ENCODE measurements at places on chromosomes 13 and 19.

- no peak for DNase-seq
Measured at GRCh38 chr19:17255150-17255621, 9.4 kb downstream of the USHBP1 start.

GRCh38 chr13:40665126-40666044 lies 1.1 kb downstream of the FOXO1 start:
- DNase-seq: peak; percentile 26

- DNase-seq: no peak
Measured at GRCh38 chr13:33767140-33767539, 50.8 kb upstream of the RFC3 start.

GRCh38 chr19:58084596-58085347 lies 13.3 kb downstream of the ZSCAN18 start:
- DNase-seq: no peak

DNA sequence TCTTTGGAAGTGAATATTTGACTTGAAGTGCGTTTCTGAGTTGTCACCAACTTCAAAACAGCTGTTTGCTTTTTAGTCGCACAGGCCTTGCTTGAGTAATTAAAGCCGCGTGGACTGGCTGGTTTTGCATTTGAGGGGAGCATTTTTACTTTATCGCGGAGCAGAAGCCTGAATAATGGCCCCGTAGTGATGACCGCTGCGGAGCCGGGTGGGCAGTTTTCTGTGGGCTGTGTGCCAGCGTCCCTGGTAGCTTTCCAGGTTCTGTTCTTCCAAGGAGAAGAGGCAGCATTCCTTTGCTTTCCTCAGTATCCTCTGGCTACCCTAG lies 1.1 kb downstream of the NAA16 start:
- no peak for DNase-seq

DNA sequence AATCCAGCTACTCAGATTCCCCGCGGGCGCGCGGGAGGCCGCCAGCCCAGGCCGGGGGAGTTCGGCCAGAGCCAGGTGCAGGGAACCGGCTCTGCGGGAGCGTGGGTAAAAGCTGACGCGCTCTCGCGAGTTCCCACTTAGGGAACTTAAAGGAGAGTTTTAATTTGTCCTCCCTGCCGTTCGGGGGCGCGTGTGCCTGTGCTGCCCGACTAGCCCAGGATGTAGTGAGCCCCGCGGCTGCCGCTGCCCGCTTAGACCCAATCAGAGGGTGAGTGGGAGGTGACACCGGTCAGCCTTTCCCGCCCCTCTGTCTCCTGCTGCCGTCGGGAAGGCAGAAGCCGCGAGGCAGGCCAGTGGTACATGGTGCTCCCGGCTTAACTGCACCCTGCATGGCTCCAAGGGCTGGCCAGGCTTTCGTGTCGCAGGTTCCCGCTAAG lies 36.0 kb upstream of the NEK3 start:
- no peak for DNase-seq

- no peak for DNase-seq
Measured at GRCh38 chr13:42807241-42807640, 25.9 kb downstream of the FAM216B start.

GRCh38 chr19:19552798-19553197 lies 14.7 kb downstream of the CILP2 start:
- no peak for DNase-seq

DNA sequence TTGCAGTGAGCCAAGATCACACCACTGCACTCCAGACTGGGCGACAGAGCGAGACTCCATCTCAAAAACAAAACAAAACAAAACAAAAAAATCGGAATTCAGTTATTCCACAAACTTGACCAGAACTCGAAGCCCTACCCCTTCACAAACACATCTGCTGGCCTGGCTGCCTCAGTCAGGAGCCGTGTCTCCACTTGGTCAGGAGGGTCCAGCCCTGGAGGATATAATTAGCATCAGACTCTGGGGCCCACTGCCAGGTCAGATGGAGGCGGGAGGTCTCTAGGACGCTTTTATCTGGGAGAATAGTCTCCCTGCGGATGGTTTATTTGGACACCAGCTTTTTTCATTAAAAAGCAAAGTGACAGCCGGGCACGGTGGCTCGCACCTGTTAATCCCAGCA lies 8.0 kb downstream of the ELL start:
- no peak for DNase-seq

DNA sequence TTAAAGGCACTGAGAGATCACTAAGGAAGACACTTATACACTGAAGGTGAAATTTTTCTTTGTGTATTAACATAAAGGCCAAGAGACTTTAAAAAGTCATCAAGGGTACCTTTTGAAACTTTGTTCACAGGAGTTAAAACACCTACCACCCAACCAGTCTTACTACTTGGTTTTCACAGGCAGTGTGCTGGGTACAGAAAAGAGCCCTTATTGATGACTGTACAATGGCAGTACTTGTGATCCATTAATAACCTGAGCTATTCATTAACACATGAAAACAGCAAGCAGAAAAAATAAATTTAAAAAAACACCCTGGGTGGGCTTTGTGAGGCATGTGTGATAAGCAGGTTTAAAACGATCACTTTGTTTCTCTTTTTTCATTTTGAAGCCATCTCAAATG lies 148.9 kb downstream of the TBC1D4 start:
- DNase-seq: no peak

DNA sequence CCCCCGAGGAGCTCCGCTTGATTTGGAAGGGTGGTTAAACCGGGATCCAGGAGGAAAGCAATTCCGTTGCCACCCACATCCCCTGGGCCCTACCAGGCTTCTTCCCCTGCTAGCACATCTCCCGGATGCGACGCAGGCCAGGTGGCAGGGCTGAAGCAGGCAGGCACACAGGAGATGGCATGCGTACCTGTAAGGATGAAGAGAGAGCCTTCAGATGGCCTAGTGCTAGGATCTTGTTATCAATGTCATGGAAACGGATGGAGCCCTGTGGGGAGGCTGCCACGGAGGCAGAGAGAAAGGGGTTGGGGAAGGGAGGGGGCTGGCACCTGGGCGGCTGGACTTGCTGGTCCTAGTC lies 8.5 kb upstream of the SOX1 start:
- no peak for DNase-seq

GRCh38 chr19:12656899-12657571 lies 9.5 kb downstream of the MAN2B1 start:
- no peak for DNase-seq

GRCh38 chr13:63287926-63288325 lies 1872.3 kb upstream of the PCDH20 start:
- no peak for DNase-seq

DNA sequence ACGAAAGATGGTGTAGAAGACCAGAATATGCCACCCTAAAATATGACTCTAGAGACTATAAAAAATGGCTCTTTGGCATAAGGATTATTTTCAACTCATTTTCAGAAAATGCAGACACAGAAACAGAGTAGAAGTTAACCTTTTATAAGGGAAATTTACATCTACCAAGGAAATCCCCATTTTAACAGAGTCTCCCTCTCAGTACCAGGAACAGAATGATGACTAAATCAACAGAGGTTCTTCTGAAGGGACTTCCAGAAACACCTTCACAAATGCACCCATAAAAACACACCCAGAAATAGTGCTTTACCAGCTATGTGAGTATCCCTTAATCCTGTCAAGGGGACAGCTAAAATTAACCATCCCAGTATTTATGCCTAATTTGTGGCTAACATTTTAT lies 29.1 kb downstream of the PLPP2 start:
- no peak for DNase-seq

DNA sequence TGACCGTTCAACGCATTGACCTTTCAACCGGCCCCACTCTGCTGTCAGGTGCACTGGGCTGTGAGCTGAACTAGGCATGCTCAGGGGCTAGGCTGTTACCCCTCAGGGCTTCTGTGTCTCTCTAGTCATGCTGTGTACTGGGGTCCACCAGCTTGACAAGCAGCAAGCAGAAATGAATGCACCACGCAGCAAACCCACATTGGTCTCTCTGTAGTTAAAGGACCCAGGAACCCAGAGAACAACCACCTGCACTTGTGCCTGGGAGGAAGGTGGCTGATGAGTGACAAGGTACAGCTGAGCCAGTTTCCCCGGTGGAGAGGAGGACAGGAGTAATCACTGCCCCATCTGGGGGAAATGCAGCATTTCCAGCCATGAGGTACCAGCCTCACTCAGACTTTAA lies 159.9 kb downstream of the USP12 start:
- no peak for DNase-seq
